ENCODE measurements at places on chromosomes 3 and 15.

GRCh38 chr3:152396867-152397266 lies 128.1 kb downstream of the MBNL1 start:
- peak overlapping the region; percentile 20 for H3K27ac ChIP-seq
- peaks cover 84% of the 10 kb centered on the region for H3K4me1 ChIP-seq
- H3K4me3 ChIP-seq: no peak overlapping the region
- peaks cover 15% of the 10 kb centered on the region for H3K36me3 ChIP-seq
- H3K27me3 ChIP-seq: no peaks in the 10 kb centered on the region

- H3K4me3 ChIP-seq: no peak overlapping the region
- H3K27ac ChIP-seq: no peak overlapping the region
- H3K4me1 ChIP-seq: peaks cover 28% of the 10 kb centered on the region
- DNase-seq: no peak
- no peaks in the 10 kb centered on the region for H3K36me3 ChIP-seq
Observed at GRCh38 chr3:149395107-149396089, 17.9 kb upstream of the TM4SF1 start.

DNA sequence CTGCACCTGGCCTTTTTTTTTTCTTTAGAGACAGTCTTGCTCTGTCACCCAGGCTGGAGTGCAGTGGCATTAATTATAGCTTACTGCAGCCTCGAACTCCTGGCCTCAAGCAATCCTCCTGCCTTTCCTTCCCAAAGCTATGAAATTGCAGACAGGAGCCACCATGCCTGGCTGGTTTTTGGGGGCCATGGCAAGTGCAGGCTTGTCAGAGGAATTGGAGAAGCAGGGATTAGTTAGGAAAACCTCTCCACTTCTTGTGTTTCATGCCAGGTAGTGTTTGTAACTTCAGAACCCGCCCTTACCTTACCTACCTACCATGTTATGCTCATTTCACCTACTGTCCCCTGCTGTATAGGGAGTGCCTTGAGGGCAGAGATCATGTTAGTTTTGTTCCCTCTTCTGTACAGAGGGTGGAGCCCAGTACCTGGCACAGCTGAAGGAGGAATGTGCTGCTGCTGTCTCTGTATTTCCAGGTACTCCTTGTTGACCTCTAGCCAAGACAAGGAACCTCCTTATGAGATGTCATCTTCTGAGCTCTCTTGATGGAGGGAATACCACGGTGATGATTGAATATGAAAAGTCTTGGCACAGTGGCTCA lies 43.8 kb downstream of the TRAK1 start:
- no peak for DNase-seq
- H3K27ac ChIP-seq: no peak overlapping the region
- no peak overlapping the region for H3K4me3 ChIP-seq
- H3K27me3 ChIP-seq: no peaks in the 10 kb centered on the region
- H3K36me3 ChIP-seq: no peaks in the 10 kb centered on the region

DNA sequence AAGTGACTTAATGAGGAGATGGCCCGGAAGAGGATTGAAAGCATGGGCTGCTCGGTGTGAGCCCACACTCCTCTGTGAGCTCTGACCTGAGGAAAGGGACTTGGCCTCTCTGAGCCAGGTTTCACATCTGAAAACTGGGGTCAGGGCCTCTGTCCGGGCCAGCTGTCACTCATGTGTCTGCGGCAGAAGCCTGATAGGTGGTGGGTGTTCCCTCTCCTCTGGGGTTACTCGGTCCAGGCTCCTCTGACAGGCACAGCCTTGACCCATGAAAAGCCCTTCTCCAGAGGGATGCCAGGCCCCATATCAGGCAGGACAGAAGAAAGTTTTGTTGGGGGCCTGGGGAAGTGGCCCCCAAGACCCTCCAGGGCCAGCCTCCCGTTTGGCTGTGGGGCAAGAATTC lies 131.4 kb downstream of the CHSY1 start:
- H3K36me3 ChIP-seq: no peaks in the 10 kb centered on the region
- DNase-seq: no peak
- H3K27ac ChIP-seq: no peak overlapping the region
- H3K27me3 ChIP-seq: no peaks in the 10 kb centered on the region
- H3K4me1 ChIP-seq: peaks cover 26% of the 10 kb centered on the region
- H3K4me3 ChIP-seq: no peak overlapping the region

All from upper lobe of right lung (tissue), 1 donor.